GM13977 (cell line): ENCODE measurements at places on chromosomes 5 and 9.
A peak's percentile ranks its signal among the peaks of the same experiment; 100 is the strongest.

GRCh38 chr9:2021731-2022130 lies 6.6 kb downstream of the SMARCA2 start:
- no peak for DNase-seq

DNA sequence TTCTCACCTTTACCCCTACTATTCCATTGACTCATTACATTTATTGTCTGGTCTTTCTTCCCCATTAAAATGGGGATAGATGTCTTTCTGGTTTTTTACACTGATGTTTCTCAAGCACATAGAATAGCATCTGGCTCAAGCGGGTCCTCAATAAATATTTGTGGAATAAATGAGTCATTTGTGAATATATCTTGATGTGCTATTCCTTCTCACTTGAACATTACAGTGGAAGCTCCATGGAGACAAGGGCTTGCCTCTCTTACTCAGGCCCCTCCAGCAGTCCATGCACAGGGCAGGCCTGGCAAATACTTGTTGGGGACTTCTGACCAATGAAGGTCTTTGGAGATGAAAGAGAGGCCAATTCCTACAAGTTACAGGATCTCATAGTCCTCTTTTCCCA lies 151.7 kb upstream of the TAS2R1 start:
- no peak for DNase-seq

- no peak for DNase-seq
These were observed 164.4 kb downstream of the ZSWIM6 start for GRCh38 chr5:61496446-61496845.

DNA sequence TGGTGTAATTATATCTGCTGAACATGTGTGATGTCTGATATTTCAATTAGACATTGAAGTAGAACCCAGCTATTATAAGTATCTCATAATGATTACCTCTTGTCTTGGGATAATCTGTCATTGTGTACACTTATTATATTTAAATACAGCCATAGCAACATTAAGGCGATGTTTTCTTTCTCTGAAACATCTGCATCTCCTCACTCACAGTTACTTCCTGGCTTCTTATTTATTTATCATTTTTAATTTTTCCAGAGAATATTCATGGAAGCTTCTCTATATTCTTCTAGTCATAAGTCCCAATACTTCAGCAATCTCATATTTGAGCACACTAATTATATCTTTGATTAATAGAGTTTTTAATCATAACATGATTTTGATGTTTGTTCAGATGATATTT lies 103.8 kb upstream of the FBN2 start:
- no peak for DNase-seq

GRCh38 chr5:66828046-66828547 lies 231.9 kb downstream of the MAST4 start:
- no peak for DNase-seq

GRCh38 chr9:19119801-19120440 lies 7.4 kb downstream of the PLIN2 start:
- no peak for DNase-seq

DNA sequence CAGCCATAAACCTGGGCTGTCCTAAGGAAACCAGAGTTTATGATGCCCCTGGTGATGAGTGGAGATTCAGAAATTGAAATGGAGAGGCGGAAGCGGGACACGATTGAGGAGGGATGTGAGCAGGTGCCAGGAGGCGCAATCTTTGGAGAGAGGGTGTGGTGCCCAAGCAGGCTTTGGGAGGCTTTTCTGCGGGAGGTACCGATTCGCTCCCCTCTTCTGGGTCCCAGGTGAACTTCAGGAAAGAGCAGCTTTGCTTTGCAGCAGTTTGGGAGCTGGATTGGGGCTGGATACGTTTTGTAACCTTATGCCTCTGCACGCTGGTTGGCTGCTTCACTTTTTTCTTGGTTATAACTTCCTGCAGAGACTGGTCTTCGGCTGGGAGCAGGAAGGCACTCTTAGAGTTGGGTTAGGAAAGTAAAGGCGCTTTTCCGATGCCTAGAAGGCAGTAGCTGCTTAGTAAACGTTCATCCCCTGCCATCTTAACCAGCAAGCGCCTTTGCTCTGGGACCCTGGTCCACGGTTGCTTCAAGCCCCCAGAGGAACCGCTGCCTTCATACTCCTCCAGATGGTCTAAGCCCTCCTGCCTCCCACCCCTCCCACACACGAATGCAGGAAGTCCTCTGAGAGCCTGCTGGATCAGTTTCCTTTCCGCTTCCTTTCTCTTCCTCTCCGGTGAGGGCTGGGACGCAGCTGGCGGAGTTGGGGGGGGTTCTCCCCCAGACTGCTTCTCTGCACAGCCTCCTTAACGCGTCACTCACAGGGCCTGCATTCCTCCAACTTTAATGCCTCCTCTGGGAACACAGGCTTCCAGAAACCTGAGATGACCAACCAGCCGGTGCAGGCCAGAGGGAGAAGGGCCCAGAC lies 15.2 kb upstream of the NEK6 start:
- no peak for DNase-seq

- no peak for DNase-seq
These were observed 73.6 kb upstream of the SUSD1 start for GRCh38 chr9:112248722-112249121.

DNA sequence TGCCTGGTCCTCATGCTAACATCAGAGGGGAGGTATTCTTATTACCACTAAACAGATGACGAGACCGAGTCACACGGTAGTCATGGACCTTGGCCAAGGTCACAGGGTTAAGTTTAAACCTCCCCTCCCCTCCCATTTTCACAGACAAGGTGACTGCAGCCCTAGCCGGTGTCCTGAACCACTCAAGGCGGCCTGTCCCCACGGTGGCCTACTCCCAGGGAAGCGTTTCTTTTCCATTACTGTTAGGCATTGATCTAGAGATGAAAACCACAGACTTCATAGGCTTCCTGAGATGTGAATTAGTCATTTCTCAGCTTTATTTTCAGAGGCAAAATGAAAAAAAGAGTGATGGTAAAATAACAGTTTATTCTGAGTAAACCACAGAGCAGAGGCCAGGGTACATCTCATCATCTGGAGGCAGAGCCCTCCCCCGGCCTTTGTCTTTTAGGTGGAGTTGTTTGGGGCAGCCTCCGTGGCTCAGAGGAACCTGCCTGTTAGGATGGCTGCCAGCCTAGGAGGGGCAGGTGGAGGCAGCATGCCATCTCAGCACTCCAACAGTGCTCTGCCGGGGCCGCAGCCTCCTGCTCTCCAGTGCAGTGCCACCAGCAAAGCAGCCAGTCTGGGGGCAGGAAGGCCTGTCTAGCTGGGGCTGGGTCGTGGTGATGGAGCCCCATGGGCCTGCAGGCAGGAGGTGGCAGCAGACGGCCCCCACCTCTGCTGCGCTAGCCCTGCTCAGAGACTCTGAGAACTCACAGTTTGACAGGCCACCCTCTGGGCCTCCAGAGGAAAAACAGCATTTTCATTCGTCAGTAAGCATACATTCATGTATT lies 71.2 kb downstream of the RAPGEF1 start:
- DNase-seq: peak; percentile 78

- no peak for DNase-seq
These were observed 15.6 kb downstream of the NDUFA8 start for GRCh38 chr9:122143876-122144405.

- no peak for DNase-seq
These were observed 26.6 kb upstream of the SLC46A2 start for GRCh38 chr9:112917047-112917986.

GRCh38 chr5:204966-205670 lies 12.8 kb downstream of the CCDC127 start:
- DNase-seq: no peak

DNA sequence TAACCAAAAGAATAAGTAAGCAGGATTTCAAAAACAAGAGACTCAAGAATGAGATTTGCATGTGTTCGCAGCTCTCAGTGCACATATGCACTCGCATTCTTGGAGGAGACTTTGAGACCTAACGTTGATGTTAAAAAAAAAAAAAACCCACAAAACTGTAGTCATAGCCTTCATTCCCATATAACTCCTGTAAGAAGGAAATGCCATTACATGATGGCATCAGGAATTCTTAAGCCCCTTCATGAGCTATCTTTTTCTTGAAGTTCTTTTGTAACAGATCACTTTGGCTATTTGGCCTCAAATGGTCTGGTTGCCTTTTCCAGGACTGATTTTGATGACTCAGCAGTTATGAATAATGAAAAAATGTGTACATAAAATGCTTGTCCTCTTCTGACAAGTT lies 113.8 kb downstream of the ALDH1A1 start:
- DNase-seq: no peak
